ENCODE measurements at places on chromosomes 1 and 21.

- DNase-seq: no peak
Measured at GRCh38 chr1:23037081-23037740, 17.9 kb downstream of the KDM1A start.

GRCh38 chr1:15224259-15224869, 22.7 kb upstream of the FHAD1 start:
- no peak for DNase-seq

DNA sequence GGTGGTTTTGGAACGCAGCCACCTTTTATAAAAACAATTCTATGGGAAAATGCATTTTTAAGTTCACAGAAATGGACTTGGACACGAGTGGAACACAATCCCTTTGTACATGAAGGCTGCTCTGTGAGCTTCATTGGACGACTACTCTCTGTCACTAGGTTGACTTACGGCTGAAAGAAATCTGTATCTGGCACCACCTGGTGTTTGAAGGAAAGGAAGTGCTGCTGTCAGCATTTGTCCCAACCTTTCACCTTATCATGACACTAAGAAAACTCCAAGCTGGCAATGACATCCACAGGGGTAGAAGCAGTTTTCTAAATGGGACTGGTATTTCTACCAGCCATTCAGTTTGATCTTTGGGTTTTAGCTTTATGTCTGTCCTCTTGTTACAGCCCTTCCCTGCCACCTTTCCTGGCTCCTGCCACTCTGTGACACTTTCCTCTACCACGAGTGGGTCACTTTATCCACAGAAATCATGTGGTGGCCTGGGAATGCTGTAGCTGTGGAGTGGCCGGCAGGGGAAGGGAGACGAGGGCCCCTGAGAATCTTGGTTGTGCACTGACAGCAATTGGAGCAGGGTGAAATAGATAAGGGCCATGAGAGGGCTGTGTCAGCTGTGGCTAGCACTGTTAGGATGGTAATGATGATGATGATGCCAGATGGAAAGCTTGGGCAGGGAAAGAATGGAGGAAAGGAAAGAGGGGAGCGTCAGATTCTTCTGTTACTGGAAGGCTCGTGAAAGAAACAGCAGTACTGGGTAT, 85.2 kb downstream of the TBX19 start:
- DNase-seq: no peak

- no peak for DNase-seq
Measured at GRCh38 chr1:5616366-5617178, 375.7 kb downstream of the NPHP4 start.

GRCh38 chr21:14121719-14122118, 89.0 kb downstream of the LIPI start:
- no peak for DNase-seq

- no peak for DNase-seq
Measured at GRCh38 chr1:41689558-41689981, 205.1 kb upstream of the EDN2 start.

- DNase-seq: peak; percentile 11
Measured at GRCh38 chr1:93437976-93438605, 9.8 kb upstream of the FNBP1L start.
